EL (cell line): ENCODE measurements at places on chromosomes 16 and 17.
A peak's percentile ranks its signal among the peaks of the same experiment; 100 is the strongest.

GRCh38 chr16:88512728-88513696 is 57.2 kb upstream of the ZC3H18 start:
- no peak for DNase-seq

DNA sequence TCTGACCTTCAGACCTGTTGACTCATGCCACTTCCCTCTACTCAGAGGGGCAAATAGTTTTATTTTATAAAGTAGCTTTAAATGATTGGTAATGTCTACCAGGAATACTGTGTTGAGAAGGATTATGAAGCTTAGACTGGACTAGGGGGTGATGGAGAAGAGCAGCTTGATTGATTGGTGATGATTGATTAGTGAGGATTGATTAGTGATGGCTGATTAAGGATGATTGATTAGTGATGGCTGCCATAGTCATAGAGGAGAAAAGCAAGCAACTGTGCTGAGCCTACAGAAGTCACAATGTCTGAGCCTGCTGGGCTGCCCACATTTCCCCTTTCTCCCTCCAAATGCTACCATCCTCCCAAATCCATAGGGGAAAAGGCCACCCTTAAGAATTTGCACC is 206.8 kb upstream of the SALL1 start:
- DNase-seq, result no peak

- peak; percentile 74 for DNase-seq
Measured at GRCh38 chr16:14399378-14400284, 230.4 kb downstream of the PARN start.

DNA sequence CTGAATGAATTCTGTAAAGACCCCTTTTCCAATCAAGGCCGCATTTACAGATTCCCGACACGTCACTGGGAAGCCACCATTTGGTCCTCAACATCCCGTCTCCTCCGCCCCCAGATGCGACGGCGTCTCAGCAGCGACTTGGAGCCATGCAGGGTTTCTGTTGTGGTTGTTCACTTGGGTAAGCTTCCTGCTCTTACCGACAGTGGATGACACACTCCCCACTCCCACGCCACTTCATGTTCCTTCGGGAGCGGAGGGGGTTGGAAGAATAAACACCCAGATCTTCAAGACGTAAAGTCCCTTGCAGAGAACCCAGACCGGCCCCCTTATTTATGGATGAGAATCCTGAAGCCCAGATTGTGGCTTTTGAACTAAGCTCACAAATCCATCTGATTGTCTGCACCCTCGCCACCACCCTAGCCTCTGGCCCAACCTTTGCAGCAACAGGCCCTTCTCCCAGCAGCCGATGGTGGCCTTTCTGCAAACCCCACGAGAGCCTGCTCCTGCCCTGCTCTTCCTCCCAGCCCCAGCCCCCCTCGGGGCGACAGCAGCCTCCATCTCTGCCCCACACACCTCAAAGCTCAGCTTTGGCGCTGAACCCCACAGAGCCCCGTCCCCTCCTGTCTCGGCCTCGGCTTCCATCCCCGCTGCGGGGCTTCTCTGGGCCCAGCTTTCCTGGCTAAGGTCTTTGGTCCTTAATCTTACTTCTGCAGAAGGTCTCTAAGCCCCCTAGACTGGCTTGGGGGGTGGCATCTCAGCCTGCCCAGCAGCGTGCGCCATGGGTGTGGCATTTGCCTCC is 19.0 kb upstream of the OSGIN1 start:
- no peak for DNase-seq

DNA sequence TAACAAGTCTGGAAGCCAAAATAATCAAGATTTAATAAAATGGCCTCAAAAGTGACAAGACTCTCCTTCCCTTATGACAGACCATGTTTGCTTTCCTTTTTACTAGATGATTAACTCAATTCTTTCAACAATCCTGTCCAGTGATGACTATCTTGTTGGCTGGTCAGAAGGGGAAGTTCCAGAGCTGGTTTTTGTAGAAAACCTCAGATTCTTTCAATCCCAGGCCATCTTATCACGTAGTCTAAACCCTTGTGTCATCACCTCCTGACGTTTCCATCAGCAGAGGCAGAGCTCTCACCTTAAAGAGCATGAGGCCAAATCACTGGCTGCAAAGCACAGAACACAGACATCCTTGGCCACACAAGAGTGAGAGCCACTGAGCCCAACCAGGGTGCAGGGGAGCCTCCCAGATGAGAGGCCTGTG is 125.3 kb downstream of the ANKRD11 start:
- DNase-seq, result peak; percentile 83

- DNase-seq, result no peak
Measured at GRCh38 chr16:46808997-46809396, 22.0 kb downstream of the C16orf87 start.

- no peak for DNase-seq
Measured at GRCh38 chr16:75152635-75153034, 4.3 kb downstream of the ZFP1 start.

DNA sequence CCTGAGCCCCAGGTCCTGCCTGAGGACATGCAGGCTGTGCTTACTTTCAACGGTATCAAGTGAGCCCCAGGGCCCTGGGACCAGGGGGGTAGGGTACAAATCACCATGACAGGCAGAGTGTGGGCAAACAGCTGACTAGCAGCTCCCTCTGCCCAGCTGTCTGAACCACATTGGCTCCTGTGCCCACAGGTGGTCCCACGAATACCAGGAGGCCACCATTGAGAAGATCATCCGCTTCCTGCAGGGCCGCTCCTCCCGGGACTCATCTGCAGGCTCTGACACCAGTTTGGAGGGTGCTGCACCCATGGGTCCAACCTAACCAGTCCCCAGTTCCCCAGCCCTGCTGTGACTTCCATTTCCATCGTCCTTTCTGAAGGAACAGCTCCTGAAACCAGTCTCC is 10.0 kb downstream of the SLC46A1 start:
- DNase-seq, result no peak

- DNase-seq, result no peak
Measured at GRCh38 chr16:71811261-71811803, 2.7 kb upstream of the AP1G1 start.

- no peak for DNase-seq
Measured at GRCh38 chr17:77502626-77503292, 362.0 kb downstream of the SEC14L1 start.

- no peak for DNase-seq
Measured at GRCh38 chr16:6993544-6993943, 339.1 kb upstream of the RBFOX1 start.

- DNase-seq, result peak; percentile 30
Measured at GRCh38 chr17:60049936-60050335, 28.8 kb downstream of the HEATR6 start.

- no peak for DNase-seq
Measured at GRCh38 chr16:50680556-50680893, 587 bp downstream of the SNX20 start.

DNA sequence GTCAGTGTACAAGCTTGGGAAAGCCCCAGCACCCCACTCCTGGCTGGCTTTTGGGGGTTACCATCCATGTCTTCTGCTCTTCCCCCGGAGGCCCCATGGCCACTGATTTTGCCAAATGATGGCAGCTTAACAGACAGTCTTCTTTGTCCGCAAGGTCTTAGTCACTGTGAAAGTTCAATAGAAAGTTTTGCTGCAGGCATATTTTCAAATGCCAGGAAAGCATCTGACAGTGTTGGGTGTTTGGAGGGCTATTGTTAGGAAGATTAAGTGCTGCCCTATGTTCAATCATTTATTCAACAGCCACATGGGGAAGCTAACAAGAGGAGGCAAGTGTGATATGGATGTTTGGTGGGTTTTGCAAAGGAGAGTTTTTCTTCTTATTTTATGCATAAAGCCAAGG is 122.4 kb downstream of the TOX3 start:
- no peak for DNase-seq

- DNase-seq, result peak; percentile 88
Measured at GRCh38 chr16:22694887-22695382, 119.0 kb upstream of the HS3ST2 start.

DNA sequence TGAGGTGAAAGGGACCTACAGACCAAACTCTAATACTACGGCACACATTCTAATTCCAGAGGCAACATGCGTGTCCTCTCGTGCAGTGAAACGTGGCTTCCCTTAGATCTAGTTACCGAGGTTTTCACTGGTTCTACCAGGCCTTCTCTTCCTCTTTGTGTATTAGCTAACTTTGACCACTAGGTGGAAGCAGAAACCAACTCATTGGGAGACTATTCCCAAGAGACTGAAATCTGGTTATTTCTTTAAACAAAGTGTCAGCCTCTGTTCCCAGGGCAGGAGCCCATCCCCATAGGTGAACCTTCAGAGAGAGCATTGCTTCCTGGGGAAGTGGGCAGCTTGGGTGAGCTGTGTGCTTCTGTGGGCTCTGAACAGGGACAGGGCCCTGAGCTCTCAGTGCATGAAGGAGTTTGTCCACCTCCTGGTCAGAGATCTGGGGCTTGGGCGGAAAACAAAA is 19.7 kb upstream of the RCVRN start:
- DNase-seq, result peak; percentile 66

- DNase-seq, result no peak
Measured at GRCh38 chr16:9079430-9079812, 12.0 kb upstream of the HAPSTR1 start.

- DNase-seq, result peak; percentile 77
Measured at GRCh38 chr17:28370035-28370743, at the start of gene VTN. Gene VTN (minus strand): TSS chr17:28370307. CDS start chr17:28370203, 104 bp downstream.

DNA sequence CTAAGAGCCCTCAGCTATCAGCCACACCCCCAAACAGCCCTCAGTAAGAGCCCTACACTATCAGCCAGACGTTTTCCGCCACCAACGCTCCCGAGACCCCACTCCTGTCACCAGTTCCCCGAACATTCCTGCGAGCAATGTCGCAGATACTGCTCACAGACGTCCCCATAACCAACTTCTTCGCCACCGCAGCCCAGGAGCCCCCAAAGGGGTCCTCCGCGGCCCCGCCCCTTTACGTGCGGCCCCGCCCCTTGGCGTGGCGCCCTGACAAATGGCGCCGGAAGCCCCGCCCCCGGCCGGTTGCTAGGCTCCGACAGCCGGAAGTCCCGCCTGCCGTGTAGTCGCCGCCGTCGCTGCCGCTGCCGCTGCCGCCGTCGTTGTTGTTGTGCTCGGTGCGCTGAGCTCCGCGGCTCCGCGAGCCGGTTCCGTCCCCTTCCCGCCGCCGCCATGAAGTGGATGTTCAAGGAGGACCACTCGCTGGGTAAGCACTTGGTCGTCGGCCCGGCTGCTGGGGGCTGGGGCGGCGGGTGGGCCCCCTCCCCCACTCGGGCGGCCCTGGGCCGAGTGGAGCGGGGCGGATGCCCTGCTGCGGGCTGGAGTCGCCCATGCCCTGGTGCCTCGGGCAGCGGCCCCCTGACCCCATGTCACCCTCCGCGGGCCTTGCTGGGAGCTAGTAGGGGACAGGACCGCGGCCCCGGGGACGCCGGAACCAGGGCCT is at the start of gene GABARAPL2:
Gene GABARAPL2, plus strand, starts transcription at position 340 of the 718 bp plus-strand sequence. Its CDS starts 108 bp downstream, at position 448.
- DNase-seq, result peak; percentile 76

GRCh38 chr17:17403899-17404576 is 72.8 kb upstream of the MED9 start:
- DNase-seq, result no peak

- no peak for DNase-seq
Measured at GRCh38 chr17:77615703-77616253, 342.7 kb upstream of the TNRC6C start.

- DNase-seq, result peak; percentile 52
Measured at GRCh38 chr17:77419547-77420094, 278.9 kb downstream of the SEC14L1 start.

- DNase-seq, result no peak
Measured at GRCh38 chr17:41939044-41939692, 8.8 kb downstream of the ODAD4 start.

DNA sequence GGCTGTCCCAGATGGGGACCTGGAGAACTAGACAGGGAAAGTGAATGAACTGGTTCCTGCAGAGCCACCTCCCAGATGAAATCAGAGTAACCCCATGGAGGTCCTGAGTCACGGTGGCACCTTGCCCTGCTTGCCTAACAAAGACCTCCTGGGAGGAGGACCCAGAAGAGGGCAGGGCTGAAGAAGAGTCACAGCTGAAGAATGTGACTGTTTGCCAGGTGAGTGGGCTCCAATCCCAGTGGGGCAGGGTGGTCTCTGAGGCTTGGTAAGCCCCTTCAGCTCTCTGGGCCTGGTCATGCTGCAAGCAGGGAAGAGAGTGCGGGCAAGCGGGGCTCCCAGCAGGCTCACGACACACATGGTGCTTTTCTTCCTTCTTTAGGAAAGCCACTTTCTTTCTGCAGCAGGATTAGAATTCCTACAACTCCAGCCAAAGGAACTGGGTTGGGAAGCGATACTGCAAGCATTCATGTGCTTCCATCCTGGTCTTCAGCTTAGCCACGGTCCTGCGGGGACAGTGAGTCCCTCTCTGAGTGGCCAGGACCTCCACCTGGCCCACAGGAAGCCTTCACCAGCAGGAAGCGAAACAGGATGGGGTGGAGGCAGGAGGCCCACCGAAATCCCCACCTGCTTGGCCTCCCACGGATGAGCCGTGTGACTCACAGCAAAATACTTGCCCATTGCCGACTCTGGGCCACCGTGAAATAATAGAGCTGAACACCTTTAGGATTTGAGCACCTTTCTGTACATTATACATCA is 4.3 kb downstream of the C16orf74 start:
- peak; percentile 48 for DNase-seq

- DNase-seq, result no peak
Measured at GRCh38 chr17:44230140-44230539, 10.7 kb upstream of the UBTF start.

GRCh38 chr17:73156887-73157520 is 7.8 kb upstream of the SSTR2 start:
- DNase-seq, result no peak

DNA sequence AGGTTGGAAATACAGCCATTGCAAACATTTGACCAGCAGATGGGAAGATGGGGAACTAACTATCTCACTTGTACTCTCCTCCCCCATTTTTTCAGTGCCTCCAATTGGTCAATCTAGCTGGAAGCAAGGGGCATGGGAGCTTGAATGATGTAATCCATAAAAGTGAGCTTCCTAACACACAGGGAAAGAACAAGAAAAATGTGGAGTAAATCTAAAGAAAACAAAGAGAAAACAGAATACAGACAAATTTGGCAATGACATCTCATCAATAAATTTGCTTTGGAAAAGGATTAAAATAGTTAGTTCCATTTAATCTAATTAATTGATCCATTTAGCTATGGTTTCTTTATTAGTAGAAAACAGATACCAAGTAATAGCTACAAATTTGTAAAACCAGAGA is 592.6 kb upstream of the SOX9 start:
- no peak for DNase-seq

DNA sequence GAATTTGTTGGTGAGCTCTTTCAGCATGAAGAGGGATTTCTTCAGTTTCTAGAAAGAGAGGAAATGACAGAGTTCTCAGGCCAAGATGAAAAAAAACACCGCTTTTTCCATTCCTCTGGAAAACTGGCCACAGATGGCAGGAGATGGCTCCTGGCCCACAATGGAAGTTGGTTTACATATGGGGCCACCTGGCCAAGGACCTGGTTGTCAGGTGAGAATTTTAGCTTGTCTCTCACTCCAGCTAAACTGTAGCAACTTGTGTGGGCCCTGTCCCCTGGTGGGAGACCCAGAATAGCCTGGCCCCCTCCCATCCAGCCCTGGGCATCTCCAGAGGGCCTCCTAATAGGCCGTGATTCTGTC is 33.6 kb downstream of the LGALS9 start:
- no peak for DNase-seq

GRCh38 chr16:10086620-10087019 is 95.6 kb downstream of the GRIN2A start:
- DNase-seq, result no peak
